Stimulated activated CD8-positive, alpha-beta memory T cell treated with anti-CD3 and anti-CD28 coated beads, Interleukin-7, amount 100 ng/mL, for 4 hours (primary cell): ENCODE measurements at places on chromosomes 16 and 17.

GRCh38 chr17:67441052-67441895 is 64.2 kb downstream of the PITPNC1 start:
- DNase-seq, result peak; percentile 70

DNA sequence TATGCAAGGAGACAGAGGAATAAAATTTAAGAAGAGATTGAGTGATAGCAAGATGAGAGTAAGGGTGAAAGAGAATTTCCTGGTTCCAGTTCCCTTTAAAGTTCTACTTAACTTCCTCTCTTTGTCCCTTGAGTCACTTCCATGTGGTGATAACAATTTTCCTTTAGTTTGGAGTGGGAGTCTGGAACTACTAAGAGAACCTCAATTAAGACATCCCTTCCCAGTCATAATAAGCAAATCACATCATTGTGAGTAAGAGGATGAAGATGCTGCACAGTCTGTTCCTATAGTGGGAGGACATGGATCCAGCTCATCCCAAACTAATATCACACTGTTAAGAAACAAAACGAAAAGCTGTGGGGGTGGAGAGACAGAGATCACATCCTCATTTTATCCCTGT is 24.4 kb downstream of the TBX21 start:
- no peak for DNase-seq

- DNase-seq, result no peak
Measured at GRCh38 chr16:12155235-12155634, 178.7 kb downstream of the SNX29 start.

DNA sequence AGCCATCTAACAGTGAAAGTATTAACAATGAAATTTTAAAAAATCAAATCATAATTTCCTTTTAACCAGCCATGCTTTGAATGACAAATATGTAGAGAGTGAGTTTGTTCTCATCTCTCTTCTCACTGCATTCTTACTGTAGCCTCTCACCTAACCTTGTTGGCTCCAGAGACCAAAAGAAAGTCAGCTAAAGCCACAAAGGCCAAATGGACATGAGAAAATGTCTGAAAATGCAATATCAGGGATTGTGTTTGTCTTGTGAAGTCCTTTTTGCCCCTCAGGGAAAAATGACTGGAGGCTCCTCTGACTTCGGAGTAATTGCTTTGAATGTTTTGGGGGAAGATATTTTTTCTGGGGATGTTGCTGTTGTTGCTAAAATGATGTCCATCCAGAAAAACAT is 166.3 kb downstream of the SLC39A11 start:
- DNase-seq, result no peak

GRCh38 chr17:28743243-28744103 is at the start of gene TRAF4:
TRAF4 (plus strand) TSS chr17:28744011; CDS start chr17:28744113, 102 bp downstream.
- DNase-seq, result peak; percentile 60

DNA sequence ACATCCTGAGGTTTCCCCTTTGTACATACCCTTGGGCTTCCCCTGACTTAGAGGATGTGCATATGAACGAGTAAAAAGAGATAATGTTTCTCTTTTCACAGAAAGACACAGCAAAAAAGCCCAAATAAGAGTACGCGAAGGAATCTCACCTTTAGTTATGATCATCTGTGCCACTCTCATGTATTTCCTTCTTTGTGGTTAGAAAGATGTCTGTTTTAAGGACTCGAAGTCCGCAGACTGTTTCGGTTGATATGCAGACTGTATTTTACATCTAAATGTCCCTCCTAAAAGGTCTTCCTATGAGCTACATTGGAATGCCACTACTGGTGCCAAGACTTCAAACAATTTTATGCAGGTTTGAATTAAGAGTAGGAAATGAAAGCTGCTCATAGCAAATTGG is 102.3 kb upstream of the GOT2 start:
- DNase-seq, result no peak

GRCh38 chr17:6551356-6551755 is 5.0 kb downstream of the PITPNM3 start:
- DNase-seq, result no peak

DNA sequence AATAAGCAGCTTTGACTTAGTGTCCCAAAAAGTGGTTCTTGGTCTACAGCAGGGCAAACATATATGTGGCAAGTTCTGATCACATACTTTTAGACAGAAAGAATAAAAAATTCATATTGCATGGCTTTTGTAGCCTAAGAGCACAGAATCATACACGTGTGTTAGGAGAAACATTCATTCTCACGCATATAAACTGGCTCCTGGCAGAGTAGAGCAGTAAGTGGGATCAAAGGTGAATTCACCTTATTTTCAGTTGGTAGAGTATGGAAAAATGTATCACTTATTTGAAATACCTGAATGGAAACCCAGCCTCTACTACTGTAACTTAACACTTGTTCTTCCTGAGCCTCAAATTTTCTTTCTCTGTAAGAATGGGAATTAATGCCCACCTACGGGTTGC is 34.8 kb downstream of the DGKE start:
- DNase-seq, result no peak

DNA sequence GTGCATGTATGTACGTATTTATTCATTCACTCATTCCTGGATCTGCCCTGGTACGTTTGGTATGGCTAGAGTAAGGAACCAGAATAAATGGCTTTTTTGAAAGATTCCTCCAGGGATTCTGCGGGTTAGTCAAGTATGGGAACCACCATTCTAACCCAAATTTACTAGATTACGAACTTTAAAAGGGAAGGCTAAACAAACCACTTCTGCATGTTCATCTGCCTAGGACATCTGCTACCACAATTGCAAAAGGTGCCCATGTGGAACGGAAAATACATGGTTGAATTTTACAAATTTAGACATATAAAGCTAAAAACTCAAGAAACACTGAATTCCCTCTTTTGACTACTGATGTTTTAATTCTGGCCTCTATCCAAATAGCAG is 22.1 kb downstream of the CYTH1 start:
- no peak for DNase-seq

GRCh38 chr16:75931043-75931442 is 204.8 kb upstream of the CPHXL start:
- DNase-seq, result no peak

DNA sequence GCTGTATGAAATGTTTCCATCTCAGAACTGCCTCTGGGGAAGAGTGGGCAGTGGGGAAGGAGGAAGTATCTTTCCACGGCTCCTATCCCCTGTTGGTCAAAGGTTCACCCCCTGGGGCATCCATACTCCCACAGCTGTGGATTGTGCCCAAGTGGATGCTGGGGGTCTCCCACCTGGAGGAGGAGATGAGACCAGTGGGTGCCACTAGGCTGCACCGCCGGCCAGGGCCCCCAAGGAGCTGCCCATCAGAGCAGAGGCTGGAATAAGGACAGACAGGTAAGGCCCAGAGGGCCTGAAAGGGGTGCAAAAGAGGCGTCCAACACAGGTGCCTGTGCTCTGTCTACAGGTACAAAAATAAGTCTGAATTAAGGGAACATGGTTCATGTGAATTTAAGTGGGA is 87.5 kb downstream of the WSCD1 start:
- DNase-seq, result no peak

- no peak for DNase-seq
Measured at GRCh38 chr16:58127634-58128033, 1.5 kb downstream of the CFAP20 start.

GRCh38 chr17:61259360-61259759 is 140.3 kb upstream of the TBX2 start:
- DNase-seq, result no peak

GRCh38 chr17:31144836-31145235 is 50.1 kb downstream of the NF1 start:
- DNase-seq, result no peak

DNA sequence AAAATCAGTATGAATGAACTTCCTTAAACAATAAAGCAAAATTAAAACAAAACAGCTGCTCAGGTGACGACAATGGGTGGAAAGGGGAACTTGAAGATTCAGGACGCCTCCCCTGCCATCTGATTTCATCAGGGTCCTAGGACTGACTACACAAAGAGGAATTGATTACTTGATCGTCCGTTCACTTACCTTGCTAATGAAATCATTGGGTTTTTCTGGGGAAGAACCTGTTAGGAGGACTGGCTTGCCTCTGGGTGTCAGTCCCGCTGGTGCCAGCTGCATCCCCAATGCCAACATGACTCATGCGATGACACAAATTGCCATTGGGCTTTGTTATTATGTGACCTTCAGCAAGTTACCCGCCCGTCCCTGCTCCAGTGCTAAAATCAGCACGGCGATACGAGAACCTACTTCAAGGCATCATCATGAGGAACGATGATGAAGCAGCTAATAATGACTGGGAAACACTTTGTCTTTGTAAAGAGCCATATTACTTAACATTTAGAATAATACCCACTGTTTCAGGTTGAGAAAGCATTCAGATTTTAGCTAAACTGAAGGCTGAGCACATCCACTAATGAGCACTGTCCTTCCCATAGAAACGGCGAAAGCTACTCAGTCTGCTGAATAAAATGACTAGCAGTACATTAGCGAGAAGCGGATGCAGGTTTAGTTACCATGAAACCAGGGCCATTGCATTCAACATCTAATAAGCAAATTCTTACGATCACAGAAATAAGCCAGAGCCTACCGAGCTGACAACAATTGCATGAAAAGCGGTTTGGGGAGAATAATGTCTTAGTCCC is 139.4 kb downstream of the ZFHX3 start:
- DNase-seq, result no peak

- no peak for DNase-seq
Measured at GRCh38 chr17:37358098-37358829, 17.5 kb upstream of the C17orf78 start.
